ENCODE measurements at places on chromosomes 6 and 20. TPM values are rescaled to one million over a fixed set of nuclear protein-coding genes. Genes with fewer than 3 reads are reported as not detected.
A peak's percentile ranks its signal among the peaks of the same experiment; 100 is the strongest.

OR2B2 gene
- not detected for polyA plus RNA-seq

NKX2-2 gene
- polyA plus RNA-seq: not detected

SRMS gene
- not detected for polyA plus RNA-seq

PLG gene
- not detected for polyA plus RNA-seq

DNA sequence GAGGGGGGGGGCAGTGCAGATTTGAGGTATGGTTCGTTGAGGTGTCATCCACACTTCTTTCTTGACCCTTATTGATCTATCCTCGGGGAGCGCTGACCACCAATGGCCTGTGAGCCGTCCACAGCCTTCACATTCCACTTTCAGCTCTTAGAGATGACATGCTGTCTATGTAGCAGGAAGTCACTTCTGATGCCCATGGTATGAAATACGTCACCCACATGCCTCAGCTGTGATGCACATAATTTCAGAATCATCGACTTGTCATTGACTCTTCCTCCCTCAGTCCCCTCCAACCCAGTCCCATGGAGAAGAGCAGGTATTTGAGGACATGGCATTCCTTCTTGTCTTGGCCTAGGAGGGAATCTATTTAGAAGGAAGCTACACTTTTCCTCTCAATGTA is 4.7 kb upstream of the ADGRF5 start:
- no peak for DNase-seq

DNA sequence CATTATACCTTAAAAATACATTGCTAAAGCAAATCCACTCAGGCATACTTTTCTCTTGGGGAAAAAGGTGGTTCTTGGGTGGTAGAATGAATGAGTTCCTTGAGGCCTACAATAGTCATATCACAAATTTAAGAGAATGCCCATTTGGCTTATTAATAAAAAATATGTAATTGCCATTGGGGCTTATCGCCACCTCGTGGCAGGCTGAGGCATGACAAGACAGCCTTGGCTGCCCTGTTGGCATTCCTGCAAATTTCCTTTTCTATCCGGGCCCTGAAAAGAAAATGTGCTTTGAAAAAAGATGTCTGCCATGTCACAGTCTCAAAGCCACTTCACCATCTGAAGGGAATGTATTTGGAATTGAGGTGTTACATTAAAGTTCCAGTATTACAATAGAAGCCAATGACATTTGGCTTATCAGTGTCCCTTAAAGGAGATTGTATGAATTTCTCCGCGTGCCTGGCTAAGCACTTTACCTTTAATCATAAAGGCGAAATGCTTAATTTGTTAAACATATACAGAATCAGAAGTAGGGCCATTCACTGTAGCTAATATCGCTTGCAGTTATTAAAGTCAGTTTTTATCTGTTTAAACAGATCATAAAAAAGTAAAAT is 188.3 kb upstream of the ZFP64 start:
- peak; percentile 16 for DNase-seq

DNA sequence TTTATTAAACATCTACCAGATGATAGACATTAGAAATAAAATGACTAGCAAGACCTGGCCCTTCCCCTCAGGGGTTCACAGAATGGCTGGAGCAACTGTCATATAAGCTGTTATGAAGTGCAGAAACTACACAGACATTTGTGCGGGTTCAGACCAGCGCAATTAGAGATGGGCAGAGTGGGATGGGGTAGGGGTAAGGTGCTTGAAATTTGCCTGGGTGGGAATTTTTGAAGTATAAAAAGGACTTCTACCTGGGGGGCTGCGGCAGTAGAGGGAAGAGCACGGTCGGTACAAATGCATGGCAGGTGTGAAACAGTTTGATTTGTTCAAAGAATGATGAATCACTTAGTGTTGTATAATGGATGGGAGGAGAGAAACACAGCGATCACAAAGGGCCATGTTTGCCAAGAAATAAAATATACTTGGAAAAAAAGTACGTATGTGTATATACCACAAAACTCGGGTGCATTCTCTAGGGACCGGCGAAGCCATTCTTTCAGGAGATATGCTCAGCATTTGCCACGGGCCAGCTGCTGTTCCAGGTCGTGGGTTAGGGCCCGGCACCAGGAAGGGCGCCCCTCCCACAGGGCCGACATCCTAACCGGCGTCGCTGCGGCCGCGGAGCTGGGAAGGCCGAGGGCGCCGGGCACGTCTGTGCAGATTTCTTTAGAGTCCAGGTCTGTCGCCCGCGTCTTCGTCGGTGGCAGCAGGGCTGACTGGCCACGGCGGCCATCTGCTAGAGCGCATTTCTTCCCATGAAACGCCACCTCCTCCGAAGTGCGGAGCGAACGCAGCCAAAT is 809 bp upstream of the NOL7 start:
- no peak for DNase-seq

- DNase-seq: no peak
Measured at GRCh38 chr20:53930651-53931504, 139.5 kb downstream of the BCAS1 start.

- DNase-seq: no peak
Measured at GRCh38 chr20:38537176-38537575, 43.8 kb upstream of the ADIG start.

Data from CD4-positive, CD25-positive, alpha-beta regulatory T cell (primary cell).